ENCODE measurements at places on chromosomes 1 and 21. TPM values are rescaled to one million over a fixed set of nuclear protein-coding genes. Genes with fewer than 3 reads are reported as not detected.

The LENEP gene
- 3.9 TPM for total RNA-seq

The ARHGEF19 gene
- 20.4 TPM for total RNA-seq

The TNFRSF1B gene
- total RNA-seq = not detected

The ABCG1 gene
- 2.8 TPM for total RNA-seq

The FCRL2 gene
- total RNA-seq = not detected

The FMO4 gene
- 4.8 TPM for total RNA-seq

The NBPF12 gene
- 5.4 TPM for total RNA-seq

The ZZZ3 gene
- 61.6 TPM for total RNA-seq

The ORC1 gene
- total RNA-seq = 2.6 TPM

The EDN2 gene
- 5.2 TPM for total RNA-seq
